ENCODE measurements at places on chromosomes 2 and 18.

DNA sequence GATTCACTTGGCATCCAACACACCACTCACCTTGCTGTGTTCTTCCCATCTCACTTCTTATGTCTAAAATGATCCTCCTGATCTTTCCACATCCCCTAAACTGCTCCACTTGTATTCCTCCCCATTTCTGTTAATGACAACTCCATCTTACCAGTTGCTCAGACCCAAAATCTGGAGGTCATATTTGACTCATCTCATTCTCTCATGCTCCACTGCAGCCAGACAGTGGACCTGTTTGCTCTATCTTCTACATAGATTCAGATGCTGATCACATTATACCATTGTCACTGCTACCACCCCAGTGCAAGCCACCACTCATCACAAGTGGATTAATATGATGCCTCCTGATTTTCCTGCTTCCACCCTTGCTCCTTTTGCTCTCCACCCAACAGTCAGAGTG is 7.9 kb upstream of the NABP1 start:
- DNase-seq, result no peak

DNA sequence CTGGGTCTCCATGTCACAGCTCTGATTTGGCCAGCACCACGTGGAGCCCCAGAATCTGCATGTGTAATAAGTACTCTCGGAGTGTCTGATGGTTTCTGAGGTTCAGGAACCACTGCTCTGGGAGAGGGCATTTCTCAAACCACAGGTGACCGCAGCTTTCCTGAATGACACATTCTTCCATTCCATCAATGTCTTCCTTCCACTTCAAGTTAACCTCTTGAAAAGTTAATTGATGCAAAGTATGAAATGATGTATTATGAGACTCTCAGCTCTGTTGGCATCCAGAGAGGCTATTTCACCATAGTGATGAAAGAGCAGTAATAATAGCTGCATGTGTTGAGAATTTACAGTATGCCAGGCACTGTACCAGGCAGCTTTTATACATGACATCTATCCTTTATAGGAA is 61.3 kb upstream of the CRIM1 start:
- no peak for DNase-seq

DNA sequence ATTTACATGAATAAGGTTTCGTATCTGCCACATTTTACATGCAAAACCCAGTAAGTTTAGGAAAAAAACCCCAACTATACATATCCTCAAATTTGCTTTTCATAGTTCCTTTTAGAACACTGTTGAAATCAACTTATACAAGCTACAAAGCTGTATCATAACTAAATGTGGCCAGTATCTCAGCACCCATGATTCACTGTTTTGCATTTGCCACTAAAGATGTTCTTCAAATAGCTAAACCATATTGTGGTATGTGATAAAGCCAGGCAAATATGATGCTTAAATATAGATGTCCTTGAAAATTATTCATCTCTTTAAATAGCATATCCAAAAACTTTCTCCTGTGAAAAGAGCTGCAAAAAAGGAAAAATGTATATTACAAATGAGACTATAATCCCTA is 29.9 kb downstream of the ROCK2 start:
- no peak for DNase-seq

DNA sequence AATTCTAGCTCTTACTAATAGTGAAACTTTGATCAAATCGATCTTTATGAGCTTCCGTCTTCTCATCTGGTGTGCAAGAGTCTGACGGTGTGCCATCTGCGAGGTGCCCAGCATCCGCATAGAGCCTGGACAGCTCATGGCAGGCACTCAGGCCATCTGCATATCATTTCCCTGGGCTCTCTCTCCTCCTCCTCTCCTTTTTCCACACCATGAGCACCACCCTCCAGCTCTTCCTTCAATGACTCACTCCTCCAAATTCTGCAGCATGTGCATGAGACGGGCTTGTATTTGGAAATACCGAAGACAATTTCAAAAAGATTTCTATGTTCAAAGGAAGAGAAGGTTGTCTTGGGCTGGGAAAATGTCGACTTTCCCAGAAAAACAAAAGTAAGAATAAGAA is 161.1 kb downstream of the CCBE1 start:
- no peak for DNase-seq

GRCh38 chr2:121804340-121804739 is 48.9 kb downstream of the TSN start:
- no peak for DNase-seq

DNA sequence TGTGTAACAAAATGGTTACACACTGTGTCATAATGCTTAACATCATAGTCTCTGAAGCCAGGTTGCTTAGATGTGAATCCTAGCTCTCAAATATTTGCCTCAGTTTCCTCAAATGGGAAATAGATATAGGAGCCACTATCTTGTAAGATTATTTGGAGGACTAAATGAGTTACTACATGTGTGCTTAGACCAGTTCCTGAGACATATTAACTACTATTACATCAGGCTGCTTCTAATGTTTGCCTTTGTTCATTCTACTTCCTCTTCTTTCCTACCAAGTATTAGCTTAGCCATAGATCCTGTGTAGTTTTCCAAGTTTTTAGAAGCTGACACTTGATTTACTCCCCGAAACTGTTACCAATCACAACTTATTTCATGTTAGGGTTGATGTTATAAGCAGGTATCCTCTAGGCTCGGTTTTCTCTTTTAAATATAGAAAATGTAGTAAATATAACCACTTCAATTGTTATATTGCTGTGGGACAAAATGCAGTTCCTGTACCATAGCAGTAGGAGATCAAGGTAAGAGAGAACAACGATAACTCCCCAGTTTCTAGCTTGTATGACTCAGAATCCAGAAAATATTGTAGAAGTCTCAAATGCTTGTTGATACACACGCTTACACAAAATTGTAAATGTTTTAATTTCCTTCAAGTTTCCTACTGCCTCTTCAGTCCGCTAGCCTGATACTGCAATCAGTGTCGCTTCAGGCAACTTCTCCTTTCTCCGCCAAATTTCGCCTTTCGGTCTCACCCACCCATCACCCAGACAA is 751 bp upstream of the DNAJC10 start:
- no peak for DNase-seq

- no peak for DNase-seq
These were observed 1.9 kb downstream of the TTL start for GRCh38 chr2:112483831-112484230.

GRCh38 chr2:174449033-174449432 is 37.8 kb downstream of the GPR155 start:
- DNase-seq, result no peak

DNA sequence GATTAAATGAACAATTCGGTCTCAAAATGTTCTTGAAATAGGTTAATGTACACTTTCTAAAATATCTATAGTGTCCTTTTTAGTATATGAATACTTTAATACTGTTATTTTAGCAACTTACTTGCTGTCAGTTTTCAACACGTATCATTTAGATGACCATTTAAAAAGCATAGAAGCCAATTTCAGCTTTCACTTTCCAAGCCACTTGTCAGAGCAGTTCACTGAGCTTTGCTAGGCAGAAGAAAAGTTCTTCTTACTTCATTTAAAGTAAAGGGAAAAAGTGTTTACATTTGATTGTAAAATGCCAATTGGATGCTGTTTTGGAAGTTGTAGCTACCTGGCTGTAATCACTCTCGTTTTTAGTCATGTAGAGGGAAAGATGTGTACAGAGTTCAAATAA is 126.0 kb downstream of the KCNH7 start:
- no peak for DNase-seq

Data from stimulated activated CD8-positive, alpha-beta memory T cell treated with anti-CD3 and anti-CD28 coated beads, Interleukin-7, amount 100 ng/mL, for 1 hour (primary cell).